ENCODE measurements at places on chromosomes 1 and 21.

- DNase-seq = no peak
These were observed 441.4 kb downstream of the RPS6KC1 start for GRCh38 chr1:213492161-213493041.

- no peak for DNase-seq
These were observed 1.9 kb downstream of the SORT1 start for GRCh38 chr1:109395602-109396512.

- DNase-seq = no peak
These were observed 3.0 kb downstream of the TENT5B start for GRCh38 chr1:27009601-27010197.

DNA sequence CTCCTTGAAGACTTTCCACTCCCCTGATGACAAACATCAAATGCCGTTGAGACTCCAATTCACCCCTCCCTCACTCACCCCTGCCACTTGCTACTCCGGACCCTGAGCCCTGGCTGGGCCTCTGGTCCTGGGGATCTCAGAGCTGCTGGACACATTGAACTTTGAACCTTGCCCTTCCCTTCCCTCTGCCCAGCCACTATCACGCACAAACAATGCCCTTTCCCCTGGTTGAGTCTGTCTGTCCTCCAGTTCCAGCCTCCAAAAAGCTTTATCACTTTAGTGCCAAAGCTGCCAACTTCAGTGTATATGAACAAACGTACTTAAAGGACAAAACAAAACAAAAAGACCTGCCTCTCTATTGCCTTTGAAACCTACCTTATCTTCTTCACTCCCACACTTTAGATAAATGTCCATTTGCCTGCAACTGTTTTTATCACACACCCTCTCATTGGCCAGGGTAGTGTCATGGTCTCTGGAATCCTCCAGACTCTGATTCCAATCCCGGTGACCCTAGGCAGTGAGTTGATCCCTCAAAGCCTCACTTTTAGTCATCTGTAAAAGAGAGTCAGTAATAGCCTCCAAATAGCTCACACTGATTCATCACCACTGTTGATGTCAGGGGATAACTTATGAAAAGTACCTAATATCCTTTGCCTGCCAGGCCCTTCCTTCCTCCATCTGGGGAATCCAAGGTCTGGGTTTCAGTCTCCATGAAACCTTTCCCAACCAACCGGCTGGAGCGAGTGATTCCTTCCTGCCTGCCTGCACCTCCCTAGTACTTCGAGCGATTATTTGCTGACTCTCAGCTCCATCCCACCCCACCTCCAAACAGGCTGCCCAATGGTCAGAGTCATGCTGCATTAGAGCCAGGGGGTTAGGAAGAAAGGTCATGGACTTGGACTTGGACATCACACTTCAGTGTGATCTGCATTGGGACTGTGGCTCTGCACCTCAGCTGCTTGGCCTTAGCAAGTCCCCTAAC, 15.9 kb upstream of the SPOCD1 start:
- no peak for DNase-seq

GRCh38 chr1:110155878-110156522, 5.7 kb downstream of the SLC6A17 start:
- DNase-seq = no peak

DNA sequence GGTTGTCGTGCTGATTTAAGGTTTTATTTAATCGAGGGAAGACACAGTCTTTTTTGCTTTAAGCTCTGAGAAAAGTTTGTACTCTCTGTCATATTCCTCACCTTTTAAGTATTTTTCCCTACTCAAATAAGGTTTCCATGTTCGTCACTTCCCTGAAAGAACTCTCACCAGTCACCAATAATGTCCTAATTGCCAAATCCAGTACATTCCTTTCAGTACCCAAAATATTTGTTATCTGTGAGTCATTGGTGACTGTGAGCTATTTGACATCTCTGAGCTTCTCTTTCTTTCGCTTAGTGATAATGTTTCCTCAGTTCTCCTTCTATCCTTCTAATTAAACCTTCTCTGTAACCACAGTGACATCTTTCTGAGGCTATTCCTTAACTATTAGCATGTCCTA, 874.2 kb upstream of the ADGRL2 start:
- DNase-seq = no peak

- no peak for DNase-seq
These were observed 266.3 kb downstream of the RHOU start for GRCh38 chr1:229001467-229002011.

- no peak for DNase-seq
These were observed 7.0 kb downstream of the DYRK1A start for GRCh38 chr21:37373539-37373938.

GRCh38 chr1:208587110-208587509, 342.9 kb upstream of the PLXNA2 start:
- no peak for DNase-seq

GRCh38 chr1:189628857-189629256, 848.8 kb downstream of the BRINP3 start:
- DNase-seq = no peak

- DNase-seq = no peak
These were observed 129.9 kb upstream of the KCNK2 start for GRCh38 chr1:214952648-214953047.

DNA sequence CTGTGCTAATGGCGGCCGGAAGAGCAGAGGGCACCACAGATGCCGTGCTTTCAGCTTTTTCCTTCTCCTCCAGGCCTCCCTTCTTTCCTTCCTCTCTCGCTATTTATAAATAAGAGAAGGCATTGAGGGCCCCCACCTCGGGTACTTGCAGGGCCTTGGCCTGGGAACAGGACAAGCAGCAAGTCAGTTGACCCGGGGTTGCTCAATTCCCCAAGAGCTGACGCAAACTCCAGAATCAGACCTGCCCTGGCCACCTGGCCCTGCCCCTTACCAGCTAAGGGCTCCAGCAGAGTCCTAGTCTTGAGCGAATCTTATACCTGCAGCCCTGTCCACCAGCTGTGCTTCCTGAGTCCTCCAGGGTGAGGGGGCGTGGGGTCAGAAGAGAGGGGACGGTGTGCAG, 13.5 kb downstream of the TNFRSF1B start:
- no peak for DNase-seq

- DNase-seq = no peak
These were observed 178.1 kb upstream of the NFIA start for GRCh38 chr1:60904099-60904851.

DNA sequence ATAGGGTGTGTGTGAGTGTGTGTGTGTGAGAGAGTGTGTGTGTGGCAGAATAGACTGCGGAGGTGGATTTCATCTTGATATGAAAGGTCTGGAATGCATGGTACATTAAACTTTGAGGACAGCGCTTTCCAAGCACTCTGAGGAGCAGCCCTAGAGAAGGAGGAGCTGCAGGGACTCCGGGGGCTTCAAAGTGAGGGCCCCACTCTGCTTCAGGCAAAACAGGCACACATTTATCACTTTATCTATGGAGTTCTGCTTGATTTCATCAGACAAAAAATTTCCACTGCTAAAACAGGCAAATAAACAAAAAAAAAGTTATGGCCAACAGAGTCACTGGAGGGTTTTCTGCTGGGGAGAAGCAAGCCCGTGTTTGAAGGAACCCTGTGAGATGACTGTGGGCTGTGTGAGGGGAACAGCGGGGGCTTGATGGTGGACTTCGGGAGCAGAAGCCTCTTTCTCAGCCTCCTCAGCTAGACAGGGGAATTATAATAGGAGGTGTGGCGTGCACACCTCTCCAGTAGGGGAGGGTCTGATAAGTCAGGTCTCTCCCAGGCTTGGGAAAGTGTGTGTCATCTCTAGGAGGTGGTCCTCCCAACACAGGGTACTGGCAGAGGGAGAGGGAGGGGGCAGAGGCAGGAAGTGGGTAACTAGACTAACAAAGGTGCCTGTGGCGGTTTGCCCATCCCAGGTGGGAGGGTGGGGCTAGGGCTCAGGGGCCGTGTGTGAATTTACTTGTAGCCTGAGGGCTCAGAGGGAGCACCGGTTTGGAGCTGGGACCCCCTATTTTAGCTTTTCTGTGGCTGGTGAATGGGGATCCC, 18.3 kb upstream of the HDAC1 start:
- no peak for DNase-seq

DNA sequence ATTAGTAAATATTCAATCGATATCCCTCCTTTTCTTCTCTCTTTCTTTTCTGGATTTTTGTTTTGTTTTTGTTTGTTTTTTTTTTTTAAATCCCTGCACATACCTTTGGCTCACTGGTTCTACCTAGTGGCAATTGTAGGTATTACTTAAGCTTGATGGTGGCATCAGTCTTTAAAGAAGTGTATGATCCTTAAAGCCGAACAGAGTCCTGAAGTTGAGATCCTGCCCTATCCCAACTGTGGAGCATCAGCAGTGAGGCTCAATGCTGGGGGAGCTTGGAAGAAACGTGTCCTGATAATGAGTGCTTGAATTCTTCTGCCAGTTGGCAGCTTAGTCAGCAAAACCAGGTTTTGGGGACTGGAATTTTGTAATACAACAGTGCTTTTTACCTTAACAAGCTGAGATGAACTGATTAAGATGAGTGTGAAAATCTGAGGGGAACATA, 60.8 kb downstream of the FASLG start:
- no peak for DNase-seq

GRCh38 chr1:33365560-33365997, 44.7 kb upstream of the A3GALT2 start:
- DNase-seq = no peak

DNA sequence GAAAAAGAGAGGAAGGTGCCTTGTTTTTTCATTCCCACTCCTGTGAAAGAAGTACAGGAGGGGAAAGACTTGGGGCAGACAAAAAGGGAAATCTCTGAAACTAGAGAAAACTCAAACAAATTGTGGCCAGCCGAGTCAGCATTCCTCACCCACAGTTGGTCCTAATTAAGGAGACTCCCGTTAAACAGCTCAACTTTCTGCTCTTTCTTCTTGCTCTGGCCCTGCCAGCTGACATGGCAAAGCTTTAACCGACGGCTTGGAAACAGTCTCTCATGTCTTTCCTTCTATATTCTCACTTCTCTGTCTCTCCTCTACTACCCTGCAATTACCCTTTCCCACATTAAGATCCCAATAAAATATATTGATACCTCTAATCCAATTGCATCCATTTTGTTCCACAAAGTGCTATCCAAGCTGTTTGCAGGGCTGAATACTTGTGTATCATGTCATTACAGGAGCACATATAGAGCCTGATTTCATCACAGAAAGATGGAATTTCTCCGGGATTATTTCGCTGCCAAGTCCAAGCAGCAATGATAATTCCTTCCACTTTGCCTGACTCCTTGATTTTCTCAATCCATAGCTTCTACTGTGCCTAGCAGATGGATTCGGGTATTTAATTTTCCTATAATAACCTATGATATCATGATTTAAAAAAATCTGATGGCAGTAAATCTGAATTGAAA, 65.4 kb upstream of the IPO9 start:
- no peak for DNase-seq

GRCh38 chr21:26546446-26547097, 26.5 kb downstream of the CYYR1 start:
- no peak for DNase-seq

- DNase-seq = no peak
These were observed 35.7 kb downstream of the PALMD start for GRCh38 chr1:99681583-99681982.

DNA sequence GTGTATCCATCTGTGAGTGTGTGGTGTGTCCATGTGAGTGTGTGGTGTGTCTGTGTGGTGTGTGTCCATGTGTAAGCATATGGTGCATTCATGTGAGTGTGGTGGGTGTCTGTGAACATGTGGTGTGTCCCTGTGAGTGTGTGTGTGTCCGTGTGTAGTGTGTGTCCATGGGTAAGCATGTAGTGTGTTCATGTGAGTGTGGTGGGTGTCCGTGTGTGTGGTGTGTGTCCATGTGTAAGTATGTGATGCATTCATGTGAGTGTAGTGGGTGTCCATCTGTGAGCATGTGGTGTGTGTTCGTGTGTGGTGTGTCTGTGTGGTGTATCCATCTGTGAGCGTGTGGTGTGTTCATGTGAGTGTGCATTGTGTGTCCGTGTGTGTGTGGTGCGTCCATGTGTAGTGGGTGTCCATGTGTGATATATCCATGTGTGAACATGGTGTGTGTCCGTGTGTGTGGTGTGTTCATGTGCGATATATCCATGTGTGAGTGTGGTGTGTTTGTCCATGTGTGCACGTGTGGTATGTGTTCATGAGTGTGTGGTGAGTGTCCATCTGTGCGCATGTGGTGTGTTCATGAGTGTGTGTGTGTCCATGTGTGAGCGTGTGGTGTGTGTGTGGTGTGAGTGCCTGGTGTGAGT, 12.3 kb downstream of the SLC19A1 start:
- DNase-seq = no peak

DNA sequence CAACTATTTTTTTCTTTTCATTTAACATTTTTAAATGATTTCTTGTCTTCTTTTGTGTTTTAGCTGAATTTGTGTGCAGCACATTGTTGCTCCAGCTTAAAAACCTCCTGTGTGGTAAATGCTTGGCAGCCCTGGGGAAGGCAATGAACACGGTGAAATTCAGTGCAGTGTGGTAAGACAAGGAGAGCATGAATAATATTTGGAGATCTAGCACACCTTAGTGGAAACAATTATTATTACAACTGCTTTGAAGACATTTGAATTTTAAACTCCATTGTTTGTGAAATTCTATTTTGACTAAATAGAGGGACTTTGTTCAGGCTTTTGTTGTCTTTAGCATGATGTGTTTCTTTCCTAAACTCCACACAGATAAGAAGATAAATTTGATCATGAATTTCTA, 242.6 kb upstream of the CXADR start:
- DNase-seq = peak; percentile 16

GRCh38 chr1:103561643-103562395, 9.6 kb upstream of the AMY2B start:
- DNase-seq = no peak

DNA sequence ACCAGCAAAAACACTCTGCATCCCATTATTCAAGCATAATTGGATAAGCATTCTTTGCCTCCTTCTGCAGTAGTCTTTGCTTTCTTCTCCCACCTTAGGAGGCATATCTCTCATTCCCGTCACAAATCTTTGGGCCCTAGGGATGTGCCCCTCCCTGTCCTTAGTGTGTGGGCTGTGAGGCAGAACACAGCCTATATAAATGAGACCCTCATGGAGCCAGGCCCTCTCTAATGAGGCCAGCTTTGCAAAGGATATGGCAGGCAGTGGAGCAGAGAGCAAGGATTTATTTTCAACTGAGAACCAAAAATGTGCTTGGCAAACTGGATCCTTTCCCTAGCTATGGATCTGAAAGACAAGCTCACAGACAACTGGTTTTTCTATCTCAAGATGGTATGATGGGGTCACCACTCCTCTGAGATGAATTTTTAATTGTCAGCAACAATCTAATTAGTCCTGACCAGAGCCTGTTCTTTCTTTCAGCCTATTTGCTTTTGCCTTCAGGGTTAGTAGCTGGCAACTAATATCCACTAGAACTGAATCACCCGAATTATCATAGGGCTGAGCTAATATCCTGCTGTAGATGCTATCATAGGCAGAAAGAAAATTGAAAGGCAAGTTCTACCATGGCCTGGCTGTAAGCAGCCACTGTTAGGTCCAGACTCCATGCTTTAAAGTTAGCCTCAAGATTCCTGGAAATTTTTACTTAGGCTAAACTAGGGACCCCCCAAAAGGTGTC, 134.2 kb downstream of the SYT2 start:
- DNase-seq = no peak
